ENCODE measurements at places on chromosomes 6 and 20. TPM values are rescaled to one million over a fixed set of nuclear protein-coding genes. Genes with fewer than 3 reads are reported as not detected.

GRCh38 chr20:39885975-39886649 is 802.9 kb downstream of the MAFB start:
- DNase-seq = no peak

DNA sequence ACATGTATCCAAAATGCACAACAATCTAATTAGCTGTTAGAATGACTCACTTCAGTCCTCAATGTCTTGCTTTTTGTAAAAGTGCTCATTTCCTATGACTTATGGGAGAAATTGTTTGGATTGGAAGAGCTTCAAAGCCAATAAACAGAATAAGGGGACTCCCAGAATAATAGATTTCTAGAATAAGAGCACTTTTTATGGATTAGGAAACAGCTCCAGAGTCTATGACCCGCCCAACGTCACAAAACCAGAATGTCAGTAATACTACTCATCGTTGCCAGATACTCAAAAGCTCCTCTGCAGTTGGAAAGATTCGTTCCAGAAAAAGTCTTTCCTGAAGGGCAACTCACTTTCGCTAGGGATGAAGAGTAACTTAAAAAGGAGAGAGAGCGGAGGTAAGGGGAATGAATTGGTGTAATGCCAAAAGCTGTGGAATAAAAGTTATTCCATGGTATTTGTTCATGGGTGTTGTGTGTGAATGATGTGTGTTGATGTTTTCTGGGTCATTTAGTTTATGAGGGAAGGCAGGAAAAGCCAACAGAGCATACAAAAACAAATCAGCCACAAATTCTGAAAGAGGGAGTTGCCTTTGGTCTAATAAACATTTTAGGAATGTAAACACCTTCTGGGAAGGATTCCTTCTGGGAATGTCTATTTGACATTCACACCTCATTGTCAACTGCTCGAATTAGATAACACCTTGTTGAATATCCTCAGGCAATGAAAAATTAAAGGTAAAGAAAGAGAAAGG is 64.6 kb downstream of the SYNE1 start:
- DNase-seq = no peak

GRCh38 chr6:55963301-55963700 is 87.9 kb upstream of the BMP5 start:
- DNase-seq = no peak

The CD24 gene
- not detected for total RNA-seq

GRCh38 chr6:105522626-105523322 is 119.9 kb upstream of the PREP start:
- DNase-seq = no peak

DNA sequence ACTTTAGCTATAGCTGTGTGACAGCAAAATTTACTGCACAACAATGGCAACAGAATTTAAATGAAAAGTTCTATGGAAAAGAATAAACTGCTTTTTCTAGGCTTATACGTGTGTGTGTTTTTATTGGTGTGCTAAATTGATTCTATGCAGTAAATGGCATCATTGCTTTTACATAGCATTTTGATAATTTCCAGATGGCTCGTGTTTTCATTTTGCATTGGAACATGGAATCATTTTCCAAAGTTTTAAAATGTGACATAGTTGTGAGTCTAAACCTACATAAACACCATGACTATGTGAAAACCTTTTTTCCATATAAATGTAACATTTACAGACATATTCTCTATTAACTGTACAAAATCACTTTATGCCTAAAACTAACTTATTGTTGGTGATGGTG is 127.8 kb downstream of the SIM1 start:
- DNase-seq = no peak

The SYCP2L gene
- total RNA-seq = not detected

GRCh38 chr20:23879811-23880374 is 345 bp upstream of the CST5 start:
- no peak for DNase-seq

Data from CD4-positive, alpha-beta memory T cell (primary cell).